ENCODE measurements at places on chromosomes 7 and 10.

GRCh38 chr10:114879541-114880158 lies 58.1 kb downstream of the FHIP2A start:
- no peak for DNase-seq

DNA sequence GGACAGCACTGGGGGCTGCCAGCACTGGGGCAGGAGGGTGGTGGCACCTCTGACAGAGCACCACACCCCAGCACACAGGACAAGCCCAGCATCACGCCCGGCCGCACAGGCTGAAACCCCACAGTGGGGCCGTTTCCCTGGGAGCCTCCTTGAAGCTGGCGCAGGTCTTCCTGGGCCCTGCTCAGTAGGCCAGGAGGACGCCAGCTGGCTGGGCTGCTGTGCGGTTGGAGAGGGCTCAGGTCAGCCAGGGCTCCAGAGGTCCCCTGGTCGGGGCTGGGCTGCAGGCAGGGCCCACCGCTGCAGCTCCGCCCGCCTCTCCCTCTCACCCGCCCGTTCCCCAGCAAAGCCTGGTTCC lies 137.3 kb downstream of the TCERG1L start:
- no peak for DNase-seq

- no peak for DNase-seq
Observed at GRCh38 chr7:14179781-14180180, 190.3 kb upstream of the ETV1 start.

- no peak for DNase-seq
Observed at GRCh38 chr10:131854579-131855335, 46.1 kb upstream of the PPP2R2D start.

GRCh38 chr7:128076796-128077271 lies 45.6 kb upstream of the LRRC4 start:
- no peak for DNase-seq

- no peak for DNase-seq
Observed at GRCh38 chr7:31017032-31017675, 35.0 kb upstream of the ADCYAP1R1 start.

- DNase-seq: no peak
Observed at GRCh38 chr10:986137-986825, 2.0 kb upstream of the GTPBP4 start.

DNA sequence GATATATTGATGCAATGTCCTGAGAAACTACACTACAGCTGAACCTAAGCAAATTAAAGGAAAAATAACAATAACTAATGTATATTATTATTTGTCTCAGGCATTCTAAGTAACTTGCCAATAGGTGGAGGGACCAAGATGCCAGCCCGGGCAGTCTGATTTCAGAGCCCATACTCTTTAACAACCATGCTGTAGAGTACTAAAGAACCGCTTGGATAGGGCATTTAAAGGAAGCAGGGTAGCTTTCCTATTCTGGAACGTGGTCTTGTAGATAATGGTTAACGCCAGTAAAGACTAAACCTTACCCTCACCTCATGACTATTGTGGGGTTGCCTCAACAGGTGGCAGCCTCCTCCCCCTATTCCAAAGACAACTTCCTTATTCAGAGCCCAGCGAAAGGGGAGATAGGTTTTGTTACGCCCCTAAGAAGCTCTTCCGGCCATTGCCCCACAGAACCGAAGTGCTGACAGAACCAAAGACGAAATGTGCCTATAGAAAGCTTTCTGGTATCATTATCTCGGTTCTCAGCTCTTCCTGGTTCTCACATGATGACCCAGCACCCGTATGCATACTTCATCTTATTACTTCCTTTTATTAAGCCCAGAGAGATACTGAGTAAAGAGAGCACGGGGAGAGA lies 707 bp upstream of the C1GALT1 start:
- no peak for DNase-seq

GRCh38 chr10:119468542-119469324 lies 73.8 kb downstream of the RGS10 start:
- DNase-seq: no peak

DNA sequence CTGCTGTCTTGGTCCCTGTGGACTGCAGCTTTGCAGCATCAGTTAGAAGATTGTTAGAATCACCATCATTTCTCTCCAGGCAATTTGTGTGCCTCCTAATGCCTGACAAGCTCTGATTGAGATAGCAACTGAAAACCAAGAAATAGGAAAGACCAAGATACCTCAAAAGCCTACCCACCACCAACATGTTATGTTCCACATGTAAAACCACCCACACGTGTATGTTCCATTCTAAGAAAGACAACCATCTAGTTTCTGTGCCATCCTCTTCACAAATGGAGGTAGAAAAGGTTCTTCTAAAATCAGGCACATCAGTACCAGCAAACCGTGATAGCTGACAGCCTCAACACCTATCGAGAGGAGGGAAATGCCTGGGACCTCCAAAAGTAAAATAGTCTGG lies 46.9 kb downstream of the TASOR2 start:
- DNase-seq: no peak

DNA sequence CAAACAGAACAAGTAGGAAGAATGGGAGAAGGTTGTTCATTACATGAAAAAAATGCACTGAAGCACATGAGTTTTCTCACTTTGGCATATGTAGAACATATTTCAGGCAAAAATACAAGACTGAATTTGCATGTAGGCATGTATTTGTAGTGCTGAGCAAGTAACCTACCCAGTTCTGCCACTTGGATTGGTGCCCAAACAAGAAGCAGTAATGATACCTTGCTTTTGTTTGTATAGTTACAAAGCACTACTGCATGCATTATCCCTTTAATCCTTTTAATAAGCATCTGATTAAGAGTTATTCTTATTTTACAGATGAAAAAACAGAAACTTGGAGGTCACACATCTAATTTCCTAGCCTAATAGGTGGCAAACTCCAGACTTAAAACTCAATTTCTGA lies 23.1 kb upstream of the CTTNBP2 start:
- no peak for DNase-seq

DNA sequence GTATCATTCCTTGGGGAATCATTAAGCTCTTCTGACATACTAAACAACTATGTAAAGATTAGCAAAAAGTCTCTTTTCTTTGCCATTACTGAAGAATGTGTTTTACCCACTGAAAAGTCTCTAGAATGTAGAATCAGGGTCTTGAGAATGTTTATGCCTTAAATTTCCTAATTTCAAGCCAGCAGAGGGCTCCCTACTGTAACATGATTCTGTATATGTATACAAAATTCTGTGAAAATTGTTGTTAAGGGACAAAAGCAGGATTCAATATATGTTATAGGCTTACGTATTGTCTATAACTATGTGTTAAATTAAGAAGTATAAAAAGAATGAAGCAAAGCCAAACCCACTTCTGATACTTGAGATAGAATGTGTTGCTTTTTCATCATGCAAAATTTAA lies 296.9 kb upstream of the DGKB start:
- DNase-seq: no peak

DNA sequence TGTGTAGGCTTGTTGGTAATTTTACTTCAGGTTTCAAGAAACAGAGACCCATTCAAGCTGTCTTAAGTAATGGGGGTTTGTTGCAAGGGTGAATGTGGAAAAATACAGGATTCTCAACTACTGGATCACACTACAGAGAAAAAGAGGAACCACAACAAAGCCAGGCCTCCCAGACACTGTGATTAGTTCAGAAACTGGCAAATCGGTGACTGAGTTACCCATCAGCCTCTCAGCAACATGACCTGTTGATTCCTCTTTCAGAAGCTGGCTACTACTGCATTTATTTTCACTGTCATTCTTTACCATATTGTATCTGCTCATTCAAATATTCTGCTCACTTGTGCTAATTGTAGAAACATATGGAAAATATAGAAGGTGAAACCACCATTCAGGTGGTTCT lies 16.0 kb downstream of the CCDC71L start:
- DNase-seq: no peak

DNA sequence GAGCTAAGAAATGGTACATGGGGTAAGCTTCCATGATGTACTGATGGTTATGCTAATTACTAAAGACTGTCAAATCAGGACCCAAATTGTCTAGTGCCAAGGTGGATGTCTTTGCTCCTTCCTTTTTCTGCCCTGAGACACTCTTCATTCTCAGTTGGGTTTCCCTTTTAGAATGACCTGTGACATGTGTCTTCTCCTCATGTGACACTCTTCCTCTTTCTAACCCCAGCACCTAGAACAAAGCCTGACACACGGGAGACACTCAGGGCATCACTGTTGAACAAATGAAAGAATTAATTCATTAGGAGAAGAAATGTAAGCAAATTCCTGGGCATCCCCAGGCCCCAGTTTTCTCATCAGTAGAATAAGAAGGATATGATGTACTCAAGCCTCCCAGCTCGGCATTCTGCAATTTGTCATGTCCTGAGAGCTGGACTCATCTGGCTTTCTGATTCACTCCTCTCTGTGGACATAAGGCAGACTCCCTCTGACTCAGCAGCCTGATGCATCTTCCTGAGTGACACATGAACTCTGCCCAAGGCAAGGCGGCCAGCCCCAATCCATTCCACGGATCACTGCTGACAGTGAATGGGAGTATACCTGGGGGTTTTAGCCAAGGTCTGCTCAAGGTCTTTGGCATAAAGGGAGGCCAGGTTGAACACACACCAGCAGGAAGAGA lies 473.8 kb downstream of the KCNMA1 start:
- DNase-seq: no peak

GRCh38 chr7:108697254-108697653 lies 127.6 kb downstream of the DNAJB9 start:
- DNase-seq: no peak

DNA sequence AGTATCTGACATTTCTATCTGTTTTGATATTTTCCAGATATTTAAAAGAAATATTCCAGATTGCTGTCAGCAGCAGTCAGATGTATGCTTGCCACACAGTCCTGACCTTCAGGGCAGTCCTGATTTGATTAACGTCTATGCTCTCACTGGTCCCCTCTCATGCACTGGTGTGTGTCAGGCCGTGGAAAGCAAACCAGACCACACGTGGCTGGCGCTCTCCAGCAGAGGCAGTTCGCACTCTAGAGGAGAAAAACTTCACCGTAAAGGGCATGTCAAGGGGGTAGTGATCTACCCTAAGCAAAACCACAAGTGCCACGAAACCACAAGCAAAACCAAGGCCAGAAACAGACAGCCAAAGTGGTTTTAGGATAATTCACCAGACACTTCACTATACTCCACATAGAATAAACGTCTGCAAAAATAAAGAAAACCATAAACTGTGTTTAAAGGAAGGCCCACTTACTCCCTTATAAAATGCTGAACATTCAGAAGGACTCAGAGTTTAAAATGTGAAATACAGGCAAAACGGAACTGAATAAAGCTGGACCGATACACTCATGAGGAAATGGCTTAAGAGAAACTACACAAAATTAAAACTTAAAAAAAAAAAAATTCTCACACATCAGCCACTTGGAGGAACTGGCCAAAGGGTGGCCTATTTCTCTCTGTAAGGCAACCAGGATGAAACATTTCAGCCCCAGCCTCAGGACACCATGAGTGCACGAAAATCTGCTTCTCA lies 26.4 kb downstream of the PARP12 start:
- DNase-seq: no peak
